ENCODE measurements at places on chromosomes 13 and 19.

GRCh38 chr13:104253063-104253680 lies 1187.0 kb upstream of the SLC10A2 start:
- no peak for DNase-seq

DNA sequence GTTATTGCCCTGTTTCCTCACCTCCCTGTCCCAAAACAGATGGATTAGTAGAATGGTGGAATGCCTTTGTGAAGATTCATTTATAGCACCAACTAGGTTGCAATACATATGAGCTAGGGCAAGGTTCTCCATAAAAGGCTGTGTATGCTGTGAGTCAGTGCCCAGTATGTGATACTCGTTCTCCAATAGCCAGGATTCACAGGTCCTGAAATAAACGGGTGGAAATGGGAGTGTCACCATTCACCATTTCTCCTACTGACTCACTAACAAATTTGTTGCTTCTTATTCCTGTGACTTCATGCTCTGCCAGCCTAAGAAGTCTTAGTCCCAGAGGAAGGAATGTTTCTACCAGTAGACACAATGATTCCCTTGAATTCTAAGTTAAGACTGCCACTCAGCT lies 1745.4 kb downstream of the SLITRK1 start:
- no peak for DNase-seq

DNA sequence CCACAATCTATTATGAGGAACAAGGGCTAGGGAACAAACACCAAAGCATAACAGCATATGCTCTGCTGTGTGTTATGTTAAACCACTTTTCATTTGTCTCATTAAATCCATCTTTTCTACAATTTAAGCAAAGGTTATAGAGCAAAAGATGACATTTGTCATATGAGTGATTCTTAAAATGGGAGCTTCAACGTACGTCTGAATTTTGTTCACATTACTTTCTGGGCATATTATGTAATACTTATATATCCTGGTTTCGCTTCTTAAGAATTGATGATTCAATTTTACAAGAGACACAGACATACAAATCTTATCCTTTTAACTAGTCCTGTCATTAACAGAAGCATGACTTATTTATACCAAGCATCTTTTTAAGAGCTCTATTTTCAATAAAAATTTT lies 3.3 kb upstream of the TPP2 start:
- peak; percentile 51 for DNase-seq

GRCh38 chr19:5547881-5548280 lies 19.9 kb downstream of the TINCR start:
- peak; percentile 36 for DNase-seq

- peak; percentile 52 for DNase-seq
These were observed 46.0 kb downstream of the MICU2 start for GRCh38 chr13:21557995-21558394.

GRCh38 chr13:30791354-30792001 lies 56.1 kb downstream of the ALOX5AP start:
- no peak for DNase-seq

DNA sequence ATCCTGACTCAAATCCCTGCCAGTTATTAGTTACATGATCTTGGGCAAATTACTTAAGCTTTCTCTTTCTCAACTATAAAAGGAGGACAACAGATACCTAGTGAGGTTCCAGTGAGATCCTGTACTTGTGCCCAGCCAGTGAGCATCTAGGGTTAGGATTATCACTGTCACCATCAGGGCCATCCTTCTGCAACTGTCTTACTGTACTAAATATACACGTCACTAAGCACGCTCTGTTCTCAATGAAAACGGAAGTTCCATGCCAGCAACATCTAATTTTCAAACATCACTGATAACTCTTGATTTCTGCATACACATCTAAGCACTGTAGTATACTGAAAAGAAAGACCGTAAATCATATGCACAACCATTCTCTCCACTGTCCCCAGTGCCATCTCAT lies 70.0 kb downstream of the FOXO1 start:
- peak; percentile 17 for DNase-seq

GRCh38 chr13:83955011-83955410 lies 72.7 kb upstream of the SLITRK1 start:
- DNase-seq, result no peak

- no peak for DNase-seq
These were observed 145.2 kb upstream of the WASF3 start for GRCh38 chr13:26412263-26412662.

GRCh38 chr13:27954406-27954851 lies 14.7 kb downstream of the CDX2 start:
- peak; percentile 34 for DNase-seq

DNA sequence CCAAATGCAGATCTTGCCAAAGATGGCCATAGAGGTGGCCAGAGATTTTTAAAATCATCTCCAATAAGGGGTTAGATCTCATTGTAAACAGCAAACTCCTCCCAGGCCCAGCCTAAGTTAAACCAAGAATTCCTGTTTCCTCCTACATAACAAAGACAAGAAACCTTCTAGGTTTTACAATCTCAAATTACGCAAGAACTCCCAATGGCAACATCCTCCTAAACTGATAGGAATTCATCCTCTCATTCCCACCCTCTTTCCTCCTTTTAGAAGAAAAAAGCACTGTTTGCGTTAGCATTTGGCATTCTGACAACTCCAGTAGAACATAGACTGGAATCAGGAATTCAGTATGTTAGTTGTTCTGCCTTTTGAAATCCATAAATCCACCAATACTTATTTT lies 14.6 kb downstream of the PROSER1 start:
- DNase-seq, result no peak

DNA sequence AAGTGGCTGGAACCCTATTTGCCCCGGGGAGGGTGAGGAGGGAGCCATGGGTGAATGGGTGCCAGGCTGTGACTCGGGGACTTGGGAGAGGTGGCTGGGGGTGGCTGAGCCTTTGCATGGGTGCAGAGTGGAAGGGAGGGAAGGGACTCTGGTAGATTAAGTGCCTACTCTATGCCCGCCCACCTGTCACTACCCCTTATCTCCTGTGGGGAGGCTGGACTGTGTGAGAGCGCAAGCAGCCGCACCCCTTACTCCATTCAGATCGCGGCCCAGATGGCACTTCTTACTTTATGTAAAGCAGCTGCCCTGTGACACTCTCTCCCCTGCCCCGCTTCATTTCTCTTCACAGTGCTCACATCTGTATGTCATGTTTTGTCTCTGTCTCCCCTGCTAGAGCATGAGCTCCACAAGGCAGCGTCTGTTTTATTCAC lies 2.9 kb downstream of the KASH5 start:
- no peak for DNase-seq

DNA sequence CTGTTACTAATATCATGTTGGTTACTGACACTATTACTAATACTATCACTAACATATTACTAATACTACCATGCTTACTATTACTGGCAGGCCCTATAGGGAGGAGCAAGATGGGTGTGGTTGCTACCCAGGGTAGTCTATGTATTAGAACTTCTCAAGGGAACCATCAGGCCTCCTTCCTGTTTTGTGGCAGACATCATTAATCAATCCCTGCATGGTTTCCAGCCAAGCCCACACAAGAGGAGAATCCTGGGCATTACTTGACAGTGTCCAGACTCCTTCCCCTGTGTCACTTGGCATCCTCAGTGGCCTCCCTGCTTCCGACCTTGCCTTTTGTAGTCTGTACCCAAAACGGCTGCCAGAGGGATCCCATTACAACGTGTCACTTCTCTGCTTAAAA lies 8.9 kb downstream of the HAS1 start:
- DNase-seq, result peak; percentile 19

- peak; percentile 52 for DNase-seq
These were observed 11.9 kb downstream of the LTBP4 start for GRCh38 chr19:40612831-40613689.

- no peak for DNase-seq
These were observed 32.2 kb upstream of the ARGLU1 start for GRCh38 chr13:106599875-106600797.

DNA sequence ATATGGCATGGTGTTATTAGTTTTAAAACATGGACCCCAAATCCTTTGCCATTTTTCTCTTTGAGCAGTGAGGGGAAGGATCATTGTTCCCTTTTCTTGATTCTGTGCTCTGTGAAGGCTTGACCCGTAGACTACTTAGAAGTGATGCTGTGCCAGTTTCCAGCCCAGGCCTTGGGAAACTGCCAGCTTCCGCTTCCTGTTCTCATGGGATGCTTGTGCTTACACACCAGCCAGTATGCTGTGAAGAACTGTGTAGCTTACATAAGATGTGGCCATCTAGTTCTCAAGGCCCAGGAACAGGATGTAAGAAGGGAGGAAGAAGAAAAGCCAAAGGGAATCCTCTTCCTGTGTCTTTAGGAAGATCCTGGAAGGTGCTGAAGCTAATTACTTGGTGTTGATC lies 180.9 kb downstream of the PCCA start:
- DNase-seq, result peak; percentile 89

- DNase-seq, result peak; percentile 83
These were observed 60.5 kb downstream of the MAP4K1 start for GRCh38 chr19:38557205-38557799.

DNA sequence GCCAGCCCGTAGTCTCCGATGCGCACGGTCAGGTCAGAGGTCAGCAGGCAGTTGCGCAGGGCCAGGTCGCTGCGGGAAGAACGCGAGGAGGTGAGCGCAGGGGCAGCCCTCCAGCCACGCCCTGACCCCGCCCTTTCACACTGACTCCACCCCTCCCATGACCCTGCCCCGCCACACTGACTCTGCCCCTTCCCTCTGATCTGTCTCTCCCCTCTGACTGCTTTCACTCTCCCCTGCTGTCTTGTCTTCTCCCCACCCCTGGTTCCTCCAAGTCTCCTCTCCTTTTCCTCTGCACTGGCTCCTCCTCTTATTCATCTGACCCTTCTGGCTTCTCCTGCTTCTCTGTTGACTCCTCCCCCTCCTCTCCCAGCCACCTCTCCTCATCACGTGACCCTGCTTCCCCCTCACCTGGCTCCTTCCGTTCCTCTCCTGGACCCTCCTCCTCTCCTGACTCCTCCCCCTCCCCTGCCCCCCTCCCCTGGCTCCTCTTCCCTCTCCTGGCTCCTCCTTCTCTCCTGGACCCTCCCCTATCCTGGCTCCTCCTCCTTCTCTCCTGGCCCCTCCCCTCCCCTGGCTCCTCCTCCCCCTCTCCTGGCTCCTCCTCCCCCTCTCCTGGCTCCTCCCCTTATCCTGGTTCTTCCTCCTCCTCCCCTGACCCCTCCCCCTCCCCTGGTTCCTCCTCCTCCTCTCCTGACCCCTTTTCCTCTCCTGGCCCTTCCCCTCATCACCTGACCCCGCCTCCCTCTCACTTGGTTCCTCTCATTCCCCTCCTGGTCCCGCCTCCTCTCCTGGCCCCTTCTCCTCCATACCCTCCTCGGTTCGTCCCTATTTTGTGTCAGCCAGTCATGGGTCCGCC lies 9.9 kb downstream of the LMTK3 start:
- peak; percentile 62 for DNase-seq

GRCh38 chr19:35115177-35115951 lies at the start of gene FXYD3:
TSS of gene FXYD3 (plus strand) at chr19:35115823. CDS start at chr19:35119377, 3,554 bp downstream.
- no peak for DNase-seq

DNA sequence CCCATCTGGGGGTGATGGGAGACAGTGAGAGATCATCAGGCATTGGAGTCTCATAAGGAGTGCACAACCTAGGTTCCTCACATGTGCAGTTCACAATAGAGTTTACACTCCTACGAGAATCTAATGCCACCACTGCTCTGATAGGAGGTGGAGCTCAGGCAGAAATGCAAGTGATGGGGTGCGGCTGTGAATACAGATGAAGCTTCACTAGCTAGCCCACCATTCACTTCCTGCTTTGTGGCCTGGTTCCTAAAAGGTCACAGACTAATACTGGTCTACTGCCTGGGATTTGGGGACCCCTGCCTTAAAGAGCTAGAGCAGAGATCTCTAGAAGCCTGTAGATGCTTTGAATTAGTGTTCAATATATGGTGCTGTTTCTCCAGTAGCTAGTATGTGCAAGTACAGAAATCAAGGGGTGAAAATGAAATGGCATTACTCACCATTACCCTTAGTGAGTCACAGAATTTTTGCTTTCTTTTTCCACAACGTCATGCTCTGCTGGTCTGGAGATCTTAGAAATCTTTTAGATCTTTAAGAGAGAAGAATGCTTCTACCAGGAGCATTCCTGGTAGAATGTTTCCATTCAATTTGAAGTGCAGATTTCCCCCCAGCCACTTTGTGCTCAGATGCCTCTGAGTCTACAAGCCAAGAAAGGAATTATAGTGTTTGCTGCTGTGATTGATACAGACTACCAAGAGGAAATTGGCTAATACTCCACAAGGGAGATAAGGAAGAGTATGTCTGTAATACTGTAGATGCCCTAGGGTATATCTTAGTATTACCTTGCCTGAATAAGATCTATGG lies 2301.2 kb downstream of the PCDH9 start:
- no peak for DNase-seq

- no peak for DNase-seq
These were observed 531.7 kb upstream of the ARGLU1 start for GRCh38 chr13:107099661-107100060.

Data from suppressor macrophage (primary cell).